ENCODE measurements at places on chromosomes 12 and 14.

GRCh38 chr14:101315802-101316296 lies 245.4 kb upstream of the DIO3 start:
- no peak for DNase-seq

- DNase-seq: no peak
These were observed 154.6 kb downstream of the SLC6A15 start for GRCh38 chr12:84757978-84758377.

- DNase-seq: no peak
These were observed 9.5 kb downstream of the PAX9 start for GRCh38 chr14:36671149-36671548.

DNA sequence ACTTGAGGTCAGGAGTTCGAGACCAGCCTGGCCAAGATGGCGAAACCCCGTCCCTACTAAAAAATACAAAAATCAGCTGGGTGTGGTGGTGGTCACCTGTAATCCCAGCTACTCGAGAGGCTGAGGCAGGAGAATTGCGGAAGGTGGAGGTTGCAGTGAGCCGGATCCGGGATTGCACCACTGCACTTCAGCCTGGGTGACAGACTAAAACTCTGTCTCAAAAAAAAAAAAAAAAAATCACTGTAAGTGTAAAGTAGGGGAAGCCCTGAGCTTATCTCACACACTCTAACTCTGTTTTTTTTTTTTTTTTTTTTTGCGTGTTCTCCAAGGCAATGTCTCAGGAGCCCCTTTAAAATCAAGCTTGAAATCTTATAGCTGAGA lies 421 bp upstream of the RBMS2 start:
- DNase-seq: no peak

DNA sequence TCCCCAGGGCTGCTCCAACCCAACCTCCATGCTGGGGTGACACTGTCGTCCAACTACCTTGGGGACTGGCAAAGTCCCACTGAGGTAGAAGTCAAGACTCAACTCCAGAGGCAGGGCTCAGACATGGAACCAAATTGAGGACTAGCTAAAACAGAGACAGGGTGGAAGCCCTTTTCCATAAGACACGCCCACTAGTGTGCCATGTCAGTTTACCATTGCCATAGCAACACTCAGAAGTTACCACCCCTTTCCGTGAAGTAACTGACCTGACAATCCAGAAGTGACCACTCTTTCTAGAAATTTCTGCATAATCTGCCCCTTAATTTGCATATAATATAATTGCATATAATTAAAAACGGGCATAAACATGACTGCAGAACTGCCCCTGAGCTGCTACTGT lies 409.6 kb downstream of the MED13L start:
- no peak for DNase-seq

DNA sequence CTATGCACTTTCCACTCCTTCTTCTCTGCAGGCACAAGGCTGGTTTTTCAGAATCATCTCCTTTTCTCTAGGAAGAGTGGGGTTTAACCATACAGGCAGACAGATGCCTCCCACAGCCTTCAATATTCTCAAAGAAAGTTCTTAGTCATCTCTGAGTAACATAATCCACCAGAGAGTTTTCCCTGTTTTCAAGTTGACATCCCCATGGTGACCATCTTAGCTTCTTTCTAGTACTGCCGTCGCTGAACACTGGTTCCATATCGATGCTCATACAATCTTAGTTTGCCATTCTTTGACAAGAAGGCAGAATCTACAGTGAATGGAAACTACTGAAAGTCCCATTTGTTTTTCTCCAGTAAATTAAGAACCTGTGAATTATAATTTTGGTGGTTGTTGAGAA lies 28.6 kb downstream of the TPH2 start:
- no peak for DNase-seq

DNA sequence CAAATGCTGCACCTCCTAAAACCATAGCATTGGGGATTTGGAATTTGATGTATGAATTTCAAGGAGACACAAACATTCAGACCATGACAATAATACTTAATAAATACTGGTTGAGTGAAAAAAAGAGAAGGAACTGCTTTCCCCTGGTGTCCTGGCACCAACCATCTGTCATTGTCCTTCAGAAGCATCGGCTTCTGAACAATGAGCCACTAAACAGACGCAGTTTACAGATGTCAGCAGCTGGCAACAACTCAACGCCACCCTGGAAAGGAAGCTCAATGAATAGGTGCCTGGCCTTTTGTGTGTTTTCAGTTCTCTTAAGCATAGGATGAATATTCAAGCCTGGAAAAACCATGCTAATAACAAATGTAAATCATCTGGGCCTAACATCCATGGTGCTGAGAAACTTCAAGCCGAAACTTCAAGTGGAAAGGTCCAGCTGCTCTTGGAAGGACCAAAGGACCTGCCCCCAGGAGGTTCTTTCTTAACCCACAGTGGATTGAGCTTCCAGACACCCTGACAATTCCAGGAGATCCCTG lies 101.3 kb downstream of the WIF1 start:
- no peak for DNase-seq

DNA sequence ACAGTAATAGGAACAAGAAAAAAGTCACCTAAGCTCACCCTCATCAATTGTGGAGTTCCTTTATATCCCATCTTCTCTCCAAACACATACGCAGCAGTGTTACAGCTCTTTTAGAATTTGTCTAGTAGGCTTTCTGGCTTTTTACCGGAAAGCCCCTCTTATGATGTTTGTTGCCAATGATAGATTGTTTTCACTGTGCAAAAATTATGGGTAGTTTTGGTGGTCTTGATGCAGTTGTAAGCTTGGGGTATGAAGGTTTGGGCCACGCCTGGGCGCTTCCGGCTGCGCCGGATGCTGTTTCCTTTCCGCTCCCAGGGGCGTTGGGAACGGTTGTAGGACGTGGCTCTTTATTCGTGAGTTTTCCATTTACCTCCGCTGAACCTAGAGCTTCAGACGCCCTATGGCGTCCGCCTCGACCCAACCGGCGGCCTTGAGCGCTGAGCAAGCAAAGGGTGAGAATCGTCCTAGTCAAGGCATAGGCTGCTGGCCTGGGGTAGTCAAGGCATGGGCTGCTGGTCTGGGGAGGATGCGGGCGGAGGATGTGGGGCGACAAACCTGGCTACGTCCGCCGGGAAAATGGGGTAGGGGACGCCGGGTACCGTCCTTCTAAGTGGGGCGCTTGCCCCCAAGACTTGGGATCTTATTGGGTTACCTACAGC lies at the start of the genes C12orf57 and RNU7-1:
Gene C12orf57, plus strand, starts transcription at position 301 of the 659 bp plus-strand sequence. Its CDS starts 100 bp downstream, at position 401.
Gene RNU7-1, plus strand, starts transcription at position 95 of the 659 bp plus-strand sequence.
- peak; percentile 65 for DNase-seq

DNA sequence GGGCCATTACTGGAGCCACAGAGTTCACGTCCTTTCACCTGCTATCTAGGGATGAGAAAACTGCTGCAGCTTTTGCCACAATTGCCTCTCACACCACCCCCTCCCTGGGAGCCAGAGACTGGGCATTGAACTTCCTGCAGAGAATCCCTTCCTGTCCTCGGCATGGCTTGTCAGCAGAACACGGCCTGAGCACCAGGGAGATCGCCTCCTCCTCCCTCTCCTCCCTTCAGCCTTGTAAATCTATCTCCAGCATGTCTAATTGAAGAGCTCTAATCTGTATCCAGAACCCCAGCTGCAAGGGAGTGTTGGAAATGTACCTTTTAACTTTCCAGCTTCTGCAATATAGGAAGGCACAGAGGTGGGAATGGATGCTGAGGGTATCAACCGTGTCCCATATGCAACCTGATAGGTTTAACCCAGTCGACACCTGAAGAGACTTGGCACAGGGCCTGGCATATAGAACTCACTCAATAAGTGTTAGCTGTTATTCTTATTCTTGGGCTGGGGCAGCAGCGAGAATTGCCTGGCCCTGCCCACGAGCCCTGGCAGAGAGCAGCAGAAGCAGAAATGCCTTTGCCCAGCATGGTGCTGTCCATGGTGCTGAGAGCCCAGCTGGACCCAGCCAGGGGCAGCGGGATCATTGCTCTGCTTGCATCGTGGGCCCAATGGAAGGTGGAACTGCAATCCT lies 26.8 kb downstream of the TMEM63C start:
- DNase-seq: peak; percentile 33

GRCh38 chr12:1466481-1467154 lies 127.8 kb downstream of the FBXL14 start:
- DNase-seq: no peak

- no peak for DNase-seq
These were observed 390 bp downstream of the JKAMP start for GRCh38 chr14:59484639-59485175.

- no peak for DNase-seq
These were observed 7.2 kb upstream of the SELPLG start for GRCh38 chr12:108640802-108641445.

GRCh38 chr14:54337314-54337713 lies 59.5 kb upstream of the CDKN3 start:
- DNase-seq: no peak

DNA sequence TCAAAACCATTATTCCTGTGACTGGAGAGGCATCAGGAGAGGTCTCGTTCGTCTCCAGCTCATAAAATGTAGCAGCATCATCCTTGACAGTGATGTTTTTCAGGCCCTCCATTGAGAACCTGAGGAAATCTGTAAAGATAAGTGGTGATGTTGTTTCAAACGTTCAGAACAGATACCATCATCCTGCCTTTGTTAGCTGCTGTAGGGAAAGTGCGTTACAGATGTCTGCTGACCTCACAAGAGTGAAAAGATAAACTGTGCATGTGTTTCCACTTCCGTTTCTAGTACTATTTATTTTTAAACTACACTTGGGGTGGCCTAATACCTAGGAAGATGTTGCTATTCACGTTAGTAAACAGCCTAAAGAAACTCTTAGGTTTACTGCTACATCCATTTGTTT lies 28.4 kb downstream of the BCL2L14 start:
- DNase-seq: no peak

GRCh38 chr14:77014004-77014604 lies 14.4 kb downstream of the IRF2BPL start:
- DNase-seq: no peak

DNA sequence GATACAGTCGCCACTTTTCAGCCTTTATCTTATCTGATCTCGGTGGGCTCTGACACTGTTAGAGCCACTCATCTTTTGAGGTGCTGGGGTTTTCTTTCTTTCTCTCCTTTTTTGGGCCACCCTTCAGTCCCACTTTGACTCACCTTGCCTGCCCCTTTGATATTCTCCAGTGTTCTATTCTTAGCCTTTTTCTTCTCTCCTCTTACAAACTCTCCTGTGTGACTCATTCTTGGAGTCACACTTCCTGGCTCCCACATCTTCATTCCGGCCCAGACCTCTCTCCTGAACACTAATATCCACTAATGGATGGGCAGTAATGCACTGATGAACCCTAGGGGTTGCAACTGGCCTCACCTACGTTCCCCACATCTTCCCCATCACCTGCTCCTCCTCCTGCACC lies 2.2 kb upstream of the DCD start:
- no peak for DNase-seq

- DNase-seq: no peak
These were observed 452.9 kb downstream of the RPL10L start for GRCh38 chr14:46198676-46199075.

DNA sequence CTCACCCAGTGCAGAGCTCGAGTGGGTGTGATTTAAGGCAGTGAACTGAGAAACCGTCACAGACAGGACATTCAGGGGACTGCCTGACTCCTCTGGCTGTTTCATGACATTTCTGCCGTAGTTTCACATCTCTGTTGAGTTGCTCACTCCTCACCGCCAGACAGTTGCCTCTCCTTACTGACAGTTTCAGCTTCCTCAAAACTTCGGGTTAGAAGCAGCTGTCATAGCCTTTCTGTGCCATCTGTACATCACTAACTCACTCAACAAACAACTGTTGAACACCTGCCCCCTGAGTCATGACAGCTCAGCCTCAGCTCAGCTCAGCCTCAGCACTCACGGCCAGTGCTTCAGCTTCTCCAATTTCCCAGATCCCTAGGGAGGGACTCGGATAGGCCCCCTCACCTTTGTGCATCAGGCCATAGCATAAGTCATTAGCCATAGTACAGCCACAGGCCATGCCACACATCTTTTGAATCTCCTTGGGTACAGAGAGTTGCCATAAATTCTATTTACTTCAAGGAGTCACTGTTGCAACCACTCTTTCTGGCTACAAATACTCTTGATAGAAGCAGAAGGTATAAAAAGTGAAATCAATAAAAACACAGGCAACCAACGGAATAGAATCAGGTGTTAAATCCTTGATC lies 6.2 kb upstream of the SLC15A4 start:
- DNase-seq: no peak

GRCh38 chr12:117980616-117981015 lies 11.8 kb upstream of the KSR2 start:
- no peak for DNase-seq

GRCh38 chr14:32678088-32678487 lies 260.6 kb upstream of the NPAS3 start:
- no peak for DNase-seq

- DNase-seq: no peak
These were observed 28.2 kb downstream of the WBP11 start for GRCh38 chr12:14774906-14775635.

- DNase-seq: no peak
These were observed 57.3 kb downstream of the FNTB start for GRCh38 chr14:65043893-65044595.

- DNase-seq: no peak
These were observed 44.8 kb downstream of the ARHGAP5 start for GRCh38 chr14:32121948-32122347.

DNA sequence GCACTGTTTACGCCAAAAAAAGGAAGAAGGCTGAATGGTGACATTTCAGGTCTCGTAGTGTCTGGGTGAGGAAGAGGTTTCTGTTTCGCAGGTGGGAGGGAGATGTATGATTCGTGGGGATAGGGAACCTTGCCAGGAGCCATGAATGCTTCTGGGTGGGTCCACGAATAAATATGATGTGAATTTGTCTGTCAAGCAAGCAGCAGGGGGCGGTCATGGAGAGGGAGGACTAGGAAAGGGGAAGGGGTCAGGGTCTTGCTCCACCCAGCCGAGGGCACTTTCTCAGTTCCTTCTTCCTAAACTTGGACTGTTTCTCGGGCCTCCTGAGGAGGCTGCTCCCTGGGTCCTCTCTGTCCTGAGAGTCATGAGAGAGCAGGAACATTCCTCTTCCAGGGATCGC lies 72.5 kb downstream of the LGMN start:
- no peak for DNase-seq

GRCh38 chr14:29684926-29685325 lies 242.7 kb downstream of the PRKD1 start:
- DNase-seq: no peak

- no peak for DNase-seq
These were observed 239.2 kb downstream of the NUAK1 start for GRCh38 chr12:105899589-105899988.

- no peak for DNase-seq
These were observed 212.1 kb upstream of the BTG1 start for GRCh38 chr12:92357584-92358261.

DNA sequence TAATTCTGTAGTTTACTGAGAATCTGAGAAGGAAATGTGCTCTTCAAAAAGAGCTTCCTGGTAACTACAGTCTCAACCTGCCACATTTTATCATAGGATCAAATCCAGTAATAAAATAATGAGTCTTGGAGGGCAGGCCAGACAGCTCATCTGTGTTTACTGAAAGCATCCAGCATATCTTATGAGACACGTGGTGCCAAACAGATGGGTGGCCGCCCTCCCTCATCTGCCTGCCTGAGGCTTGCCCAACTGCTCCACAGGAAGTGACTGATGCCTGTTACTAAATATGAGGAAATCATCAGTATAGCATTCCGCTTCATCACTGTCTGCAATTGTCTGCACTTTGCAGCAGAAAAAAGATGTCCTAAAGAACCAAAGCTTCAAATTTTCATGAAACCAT lies 13.5 kb downstream of the DHRS7 start:
- DNase-seq: peak; percentile 33

Measured in smooth muscle cell of the brain vasculature (primary cell).